T-helper 1 cell treated with Interleukin-12 subunit alpha and Interleukin-12 subunit beta and Interleukin-4 antibody, amounts not matched to agents 30 ng/mL and 1 ng/mL, for 36 hours (primary cell): ENCODE measurements at places on chromosomes 7 and 10. TPM values are rescaled to one million over a fixed set of nuclear protein-coding genes. Genes with fewer than 3 reads are reported as not detected.

The HOXA5 gene
- total RNA-seq = not detected in 2 replicates

The GIMAP1 gene
- total RNA-seq = 27.2 and 27.3 TPM in 2 replicates

The NFKB2 gene
- 313 and 319 TPM in 2 replicates for total RNA-seq

The VAX1 gene
- total RNA-seq = not detected in 2 replicates

The NPSR1 gene
- total RNA-seq = not detected in 2 replicates

The RET gene
- total RNA-seq = 2.6 and 2.8 TPM in 2 replicates

The PLEKHS1 gene
- 0.22 TPM in 2 replicates for total RNA-seq

The TRPV5 gene
- total RNA-seq = 0.10 TPM in 1 of 2 replicates, not detected in the other

The PLPP4 gene
- total RNA-seq = not detected in 2 replicates

The PPP1R17 gene
- not detected in 2 replicates for total RNA-seq

The OLAH gene
- total RNA-seq = 2.9 and 3.4 TPM in 2 replicates

The PRSS2 gene
- 0.37 TPM in 1 of 2 replicates, not detected in the other for total RNA-seq

The ATRNL1 gene
- 0.22 and 0.29 TPM in 2 replicates for total RNA-seq

The AKR1C1 gene
- total RNA-seq = 1.3 and 1.4 TPM in 2 replicates

The FAM171A1 gene
- 1.6 TPM in 2 replicates for total RNA-seq

The TDRD1 gene
- total RNA-seq = 0.05 and 0.10 TPM in 2 replicates

The MOGAT3 gene
- total RNA-seq = not detected in 2 replicates

The ST8SIA6 gene
- 0.34 and 1.1 TPM in 2 replicates for total RNA-seq

The MYL7 gene
- total RNA-seq = not detected in 2 replicates

The LANCL2 gene
- total RNA-seq = 10.5 and 11.8 TPM in 2 replicates

The CALY gene
- 0.44 TPM in 1 of 2 replicates, not detected in the other for total RNA-seq

The GTF2IRD2 gene
- total RNA-seq = 14.2 and 16.5 TPM in 2 replicates
